ENCODE measurements at places on chromosomes 7 and 10.

DNA sequence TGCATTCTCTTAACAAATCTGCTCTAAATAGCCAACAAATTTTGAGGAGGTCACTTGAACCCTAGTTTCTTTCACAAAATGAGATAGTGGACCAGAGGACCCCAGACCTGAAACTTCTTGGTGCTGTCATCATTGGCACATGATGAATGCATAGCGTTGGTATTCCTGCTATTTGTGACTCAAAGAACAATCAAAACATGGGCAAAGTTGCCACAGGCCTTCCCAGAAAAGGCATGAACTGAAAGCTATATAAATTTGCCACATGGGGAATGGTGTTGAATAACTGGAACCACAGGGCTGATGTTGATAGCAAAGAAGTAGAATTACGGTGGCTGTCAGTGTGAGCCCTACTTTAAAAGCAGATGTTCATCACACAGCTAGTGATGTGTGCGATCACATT, 219.9 kb upstream of the KMT2E start:
- DNase-seq: no peak

- DNase-seq: no peak
Observed at GRCh38 chr10:49254556-49255318, 44.2 kb upstream of the C10orf71 start.

GRCh38 chr10:48655411-48656240, 29.0 kb upstream of the WDFY4 start:
- DNase-seq: no peak

DNA sequence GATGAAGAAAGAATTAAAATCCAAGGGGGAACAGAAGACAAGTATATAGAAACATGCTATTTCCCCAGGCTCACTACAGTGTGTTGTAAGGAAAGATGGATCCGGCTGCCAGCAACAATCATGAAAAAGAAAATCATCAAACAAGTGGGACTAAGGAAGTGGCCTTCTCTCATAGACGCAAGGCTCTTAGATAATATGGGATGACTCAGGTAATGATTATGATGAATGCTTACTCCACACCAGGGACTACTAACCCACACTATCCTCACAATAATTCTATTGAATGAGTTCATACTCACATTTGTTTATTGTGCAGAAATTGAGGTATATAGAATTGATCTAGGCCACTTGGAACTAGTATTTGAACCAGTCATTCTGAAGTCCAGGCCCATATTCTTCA, 111.2 kb upstream of the BET1 start:
- DNase-seq: no peak

DNA sequence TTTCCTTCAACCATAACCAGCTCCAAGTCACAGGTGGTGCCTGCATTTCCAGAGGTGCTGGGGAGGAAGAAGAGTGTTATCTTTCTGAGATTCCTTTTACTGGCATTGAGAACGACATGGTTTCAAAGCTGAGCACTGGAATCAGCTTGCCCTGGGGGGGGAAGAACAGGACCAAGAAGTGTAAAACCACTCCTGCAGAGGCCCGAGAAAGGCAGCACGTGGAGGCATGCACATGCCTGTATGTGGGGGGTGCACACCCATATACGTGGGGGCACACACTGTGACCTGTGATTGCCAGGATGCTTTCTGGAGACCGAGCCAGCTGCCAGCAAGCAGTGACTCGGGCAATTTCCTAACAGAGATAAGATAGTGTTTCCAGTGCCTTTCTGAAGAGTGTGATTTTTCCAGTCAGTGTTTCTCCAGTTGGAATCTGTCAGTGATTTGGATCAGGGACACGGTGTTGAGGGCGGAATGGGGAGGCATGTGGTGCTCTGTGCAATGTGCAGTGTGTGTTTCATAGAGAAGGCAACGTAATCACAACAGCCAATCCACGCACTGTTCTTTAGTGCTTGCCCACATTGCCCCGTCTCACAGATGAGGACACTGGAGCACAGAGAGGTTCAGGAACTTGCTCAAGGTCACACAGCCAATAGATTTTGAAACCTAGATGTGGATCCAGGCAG, 4.2 kb downstream of the LRRC27 start:
- DNase-seq: no peak

- DNase-seq: no peak
Observed at GRCh38 chr10:78341953-78342614, 308.4 kb downstream of the RPS24 start.

DNA sequence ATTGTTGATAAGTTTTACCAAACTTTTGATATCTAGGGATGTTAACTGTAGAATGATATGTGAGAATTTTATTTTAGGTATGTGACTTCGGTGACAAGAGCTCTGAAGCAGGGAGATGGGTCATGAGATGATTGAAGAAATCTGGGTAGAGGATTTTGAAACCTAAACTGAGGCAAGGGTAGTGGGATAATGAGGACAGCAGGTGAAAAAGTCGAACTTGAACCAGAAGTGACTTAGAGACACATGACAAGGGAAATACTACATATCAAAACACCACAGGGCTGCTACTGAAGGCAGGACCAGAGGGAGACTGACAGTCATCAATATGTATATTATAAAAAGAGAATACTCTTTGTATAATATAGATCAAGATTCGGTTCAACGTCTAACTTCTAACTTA, 113.2 kb downstream of the WDFY4 start:
- DNase-seq: no peak

- DNase-seq: no peak
Observed at GRCh38 chr10:60236869-60237524, 152.7 kb downstream of the ANK3 start.

DNA sequence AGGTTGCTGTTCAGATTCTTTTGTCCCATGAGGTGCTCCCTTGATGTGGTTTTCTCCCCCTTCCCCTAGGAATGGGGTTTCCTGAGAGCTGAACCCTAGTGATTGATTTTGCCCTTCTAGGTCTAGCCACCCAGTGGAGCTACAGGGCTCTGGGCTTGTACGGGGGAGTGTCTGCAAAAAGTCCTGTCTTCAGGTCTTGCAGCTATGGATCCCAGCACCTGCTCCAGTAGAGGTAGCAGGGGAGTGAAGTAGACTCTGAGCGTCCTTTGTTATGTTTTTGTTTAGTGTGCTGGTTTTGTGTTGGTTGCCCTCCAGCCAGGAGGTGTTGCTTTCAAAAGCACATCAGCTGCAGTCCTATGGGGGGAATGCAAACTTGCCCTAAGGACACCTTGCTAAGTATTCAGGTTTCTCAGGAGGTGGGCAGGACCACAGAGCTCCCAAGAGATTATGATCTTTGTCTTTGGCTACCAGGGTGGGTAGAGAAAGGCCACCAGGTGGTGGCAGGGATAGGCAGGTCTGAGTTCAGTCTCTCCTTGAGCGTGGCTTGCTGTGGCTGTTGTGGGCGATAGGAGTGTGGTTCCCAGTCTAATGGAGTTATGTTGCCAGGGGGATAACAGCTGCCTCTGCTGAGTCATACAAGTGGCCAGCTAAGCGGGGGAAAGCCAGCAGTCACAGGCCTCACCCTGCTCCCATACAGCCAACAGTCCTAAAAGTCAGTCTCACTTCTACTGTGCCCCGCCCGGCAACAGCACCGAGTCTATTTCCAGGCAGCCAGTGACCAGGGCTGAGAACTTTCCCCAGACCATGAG, 92.4 kb upstream of the JCAD start:
- DNase-seq: no peak

DNA sequence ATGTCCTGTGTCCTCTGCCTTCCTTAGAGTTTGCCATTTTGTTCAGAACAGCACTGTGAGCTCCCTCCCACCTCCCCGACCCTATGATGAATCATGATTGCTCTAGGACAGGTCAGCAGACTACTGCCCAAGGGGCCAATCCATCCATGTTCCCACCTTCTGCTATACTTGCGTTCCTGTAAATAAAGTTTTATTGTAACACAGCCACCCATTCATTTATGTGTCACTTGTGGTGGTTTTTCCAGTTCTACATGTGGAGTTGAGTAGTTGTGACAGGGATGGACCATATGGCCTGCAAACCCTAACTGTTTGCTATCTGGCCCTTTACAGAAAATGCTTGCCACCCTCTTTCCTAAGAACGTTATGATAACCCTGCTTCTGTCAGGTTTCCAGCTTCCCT, 387.8 kb downstream of the SDK1 start:
- DNase-seq: no peak
